Immature natural killer cell (primary cell): ENCODE measurements at places on chromosomes 2 and 18. TPM values are rescaled to one million over a fixed set of nuclear protein-coding genes. Genes with fewer than 3 reads are reported as not detected.
A peak's percentile ranks its signal among the peaks of the same experiment; 100 is the strongest.

DNA sequence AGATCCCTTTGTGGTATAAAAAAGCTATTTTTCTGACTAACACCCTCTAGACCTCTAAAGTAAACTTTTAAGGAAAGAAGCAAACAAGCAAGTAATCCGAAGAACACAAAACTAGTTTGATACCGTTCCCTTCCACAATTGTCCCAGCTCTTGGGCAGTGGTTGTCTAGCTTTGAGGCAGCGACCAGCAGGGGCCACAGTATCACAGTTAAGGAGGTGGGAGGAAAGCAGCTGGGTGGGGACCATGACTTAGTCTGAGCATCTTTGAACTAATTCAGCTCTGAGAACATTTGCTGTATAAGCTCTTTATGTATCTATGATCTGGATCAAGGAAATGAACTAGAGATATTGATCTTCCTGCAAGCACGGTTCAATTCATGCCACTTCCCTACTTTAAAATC, 51.0 kb downstream of the SF3B1 start:
- H3K27ac ChIP-seq: no peak overlapping the region
- H3K4me1 ChIP-seq: no peaks in the 10 kb centered on the region
- H3K4me3 ChIP-seq: no peak overlapping the region
- no peak for DNase-seq

The DYNC2LI1 gene
- polyA plus RNA-seq: 11.5 TPM

DNA sequence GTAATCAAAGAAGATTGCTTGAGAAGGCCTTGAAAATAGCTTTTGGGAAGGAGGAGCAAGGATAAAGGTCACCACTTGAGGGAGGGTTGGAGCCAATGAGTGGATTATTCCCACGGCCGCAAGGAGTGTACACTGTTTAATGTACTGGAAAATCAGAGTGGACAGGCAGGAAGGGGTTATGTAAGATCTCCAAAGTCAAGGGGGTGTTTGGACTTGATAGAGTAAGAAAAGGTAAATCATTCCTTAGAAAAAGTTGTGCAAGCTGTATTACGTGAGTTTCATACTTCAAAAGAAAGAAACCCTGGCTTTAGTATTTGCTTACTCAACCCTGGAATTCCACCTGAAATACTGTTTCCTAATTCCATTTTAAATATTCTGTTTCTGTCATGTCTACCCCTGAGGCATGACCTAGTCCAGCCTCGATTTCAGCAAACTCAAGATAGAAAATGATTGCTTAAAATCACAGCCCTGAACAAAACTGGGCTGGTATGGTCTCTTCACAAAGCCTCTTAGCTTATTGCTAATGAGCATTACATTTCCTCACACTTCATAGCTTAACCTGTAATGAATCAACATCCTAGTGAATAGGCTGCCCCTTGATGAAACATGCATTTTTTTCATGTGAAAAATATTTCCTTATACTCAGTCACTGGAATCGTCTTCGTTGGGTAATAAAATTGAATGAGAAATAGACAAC, 1.1 kb downstream of the MREG start:
- peak overlapping the region; percentile 48 for H3K27ac ChIP-seq
- no peaks in the 10 kb centered on the region for H3K36me3 ChIP-seq
- no peak for DNase-seq

The NCKAP5 gene
- polyA plus RNA-seq: not detected

- no peak overlapping the region for H3K27ac ChIP-seq
- H3K4me3 ChIP-seq: no peak overlapping the region
- no peaks in the 10 kb centered on the region for H3K4me1 ChIP-seq
Observed at GRCh38 chr2:156206355-156206754, 126.2 kb downstream of the NR4A2 start.

The RPRM gene
- not detected for polyA plus RNA-seq

DNA sequence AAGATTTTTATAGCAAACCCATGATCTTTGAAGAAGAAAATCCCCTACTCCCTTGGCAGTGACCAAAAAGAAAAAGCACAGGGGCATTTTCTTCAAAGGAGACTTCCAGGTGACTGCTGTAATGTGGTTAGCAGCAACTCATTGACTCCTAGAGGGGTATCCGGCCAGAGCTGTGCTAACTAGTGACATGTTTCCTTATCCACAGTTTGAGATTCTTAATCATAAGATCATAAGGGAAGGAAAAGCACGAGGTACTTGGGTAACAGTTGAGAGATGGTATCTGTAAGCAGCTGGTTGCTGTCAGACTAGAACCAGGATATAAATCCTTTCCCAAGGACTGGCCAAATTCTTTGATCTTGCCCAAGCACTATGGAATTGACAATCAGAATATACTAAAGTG, 124.7 kb downstream of the MREG start:
- H3K4me1 ChIP-seq: no peaks in the 10 kb centered on the region
- no peak for DNase-seq
- peaks cover 9% of the 10 kb centered on the region for H3K27me3 ChIP-seq
- H3K4me3 ChIP-seq: no peak overlapping the region
